ENCODE measurements at places on chromosomes 3 and 15. TPM values are rescaled to one million over a fixed set of nuclear protein-coding genes. Genes with fewer than 3 reads are reported as not detected.

DNA sequence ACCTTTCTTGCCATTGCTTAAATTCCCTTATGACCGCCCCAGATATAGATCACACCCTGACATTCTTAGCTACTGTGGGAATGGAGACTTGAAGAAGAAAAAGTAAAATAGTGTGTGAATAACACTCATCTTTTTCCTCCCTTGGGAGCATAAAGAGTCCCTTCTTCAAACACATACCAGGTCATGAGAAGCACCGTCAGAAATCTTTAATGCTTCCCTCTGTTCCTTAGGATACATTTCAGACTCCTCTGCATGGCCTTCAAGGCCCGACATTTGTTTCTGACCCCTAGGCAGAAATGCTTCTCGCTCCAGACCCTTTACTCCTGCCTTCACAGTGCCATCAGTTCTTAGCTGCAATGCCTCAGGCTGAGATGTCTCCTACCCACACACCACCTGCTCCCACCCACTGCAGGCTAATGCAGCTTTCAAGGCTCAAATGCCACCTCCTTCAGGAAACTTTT lies 143.8 kb upstream of the IL12A start:
- no peak for ATAC-seq

DNA sequence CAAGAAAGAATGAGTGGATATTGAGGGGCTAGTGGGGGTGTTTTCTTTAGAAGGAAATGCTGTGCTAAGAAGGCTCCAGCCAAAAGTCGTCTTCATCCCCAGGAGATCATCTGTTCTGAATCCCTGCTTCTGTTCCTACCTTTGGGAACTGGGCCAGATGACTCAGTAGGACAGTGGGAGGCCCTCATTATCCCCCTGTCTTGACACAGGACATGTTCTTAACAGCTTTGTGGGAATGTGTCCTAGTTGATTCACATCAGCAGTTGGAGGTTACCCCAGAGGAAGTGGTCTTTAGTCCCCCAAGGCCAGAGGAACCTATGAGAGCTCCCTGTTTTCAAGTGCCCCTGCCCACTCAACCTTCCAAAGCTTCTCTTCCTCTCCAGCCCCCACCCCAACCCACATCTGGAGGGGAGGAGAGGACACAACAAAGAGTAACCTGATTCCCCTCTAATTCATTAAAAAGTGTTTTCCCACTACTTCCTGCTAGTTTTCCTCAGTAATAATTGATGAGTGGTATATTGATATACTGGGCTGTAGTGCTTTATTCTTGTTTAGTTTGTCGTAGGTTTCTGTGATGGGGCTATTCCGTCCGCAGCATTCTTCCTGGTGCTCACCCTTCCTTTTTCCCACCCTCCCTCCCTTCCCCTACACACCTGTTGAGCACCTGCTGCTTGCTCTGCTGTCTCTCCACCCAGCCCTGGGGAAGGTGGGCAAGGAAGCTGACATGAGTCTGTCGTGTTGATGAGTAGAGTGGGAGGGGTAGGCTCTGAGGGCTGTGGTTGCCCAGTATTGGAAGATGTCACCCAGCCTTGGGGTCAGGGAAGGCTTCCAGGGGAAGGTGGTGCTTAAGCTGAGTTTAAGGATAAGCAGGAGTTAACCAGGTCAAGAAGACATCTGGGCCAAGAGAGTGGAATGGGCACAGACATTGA lies 9.3 kb downstream of the PXYLP1 start:
- no peak for ATAC-seq

GRCh38 chr3:145170121-145170520 lies 990.9 kb downstream of the PLOD2 start:
- peak; percentile 94 for ATAC-seq

FBN1 gene
- total RNA-seq, result 261 TPM

POMGNT2 gene
- total RNA-seq, result 11.3 TPM

- ATAC-seq, result no peak
These were observed 29.8 kb upstream of the LACTB start for GRCh38 chr15:63091679-63092446.

DNA sequence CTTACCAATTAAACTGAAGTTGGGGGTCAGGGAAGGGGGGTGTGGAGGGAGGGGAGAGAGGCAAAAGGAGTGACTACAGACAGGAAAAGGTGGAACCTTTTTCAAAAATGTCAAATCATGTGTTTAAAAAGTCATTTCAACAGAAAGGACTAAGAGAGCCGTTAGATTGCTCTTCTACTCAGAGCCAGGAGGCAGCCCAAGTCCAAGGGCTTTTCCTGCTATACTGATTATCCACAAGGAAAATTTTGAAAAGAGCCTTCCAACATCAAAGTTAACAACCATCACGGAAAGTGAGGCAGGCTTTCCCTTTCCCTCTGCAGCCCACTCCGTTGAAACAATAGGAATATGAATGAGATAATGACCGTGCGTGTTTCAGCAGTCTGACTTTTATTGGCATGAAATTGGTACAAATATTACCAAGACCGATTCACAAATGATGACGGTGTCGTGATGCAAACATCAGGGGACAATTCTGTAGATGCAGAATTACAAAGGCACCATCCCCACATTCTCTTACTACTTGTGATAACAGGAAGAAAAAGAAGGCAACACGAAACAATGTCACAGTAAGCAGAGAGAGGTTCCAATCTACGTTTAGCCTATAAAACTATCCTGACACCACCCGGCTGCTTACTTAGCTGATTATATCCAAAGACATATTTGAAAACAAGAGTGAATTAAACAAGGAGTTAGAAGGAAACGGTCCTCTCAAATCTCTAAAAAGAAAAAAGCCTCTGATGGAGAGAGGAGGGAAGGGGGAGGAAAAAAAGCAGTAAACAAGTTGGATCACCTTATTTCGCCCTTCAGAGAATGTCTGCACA lies 453.7 kb downstream of the FOXP1 start:
- ATAC-seq, result peak; percentile 42

- peak; percentile 73 for ATAC-seq
These were observed 25.6 kb upstream of the FAM174B start for GRCh38 chr15:92681141-92681631.

- ATAC-seq, result no peak
These were observed 18.6 kb upstream of the IGSF10 start for GRCh38 chr3:151479452-151479851.

- peak; percentile 61 for ATAC-seq
These were observed 246.5 kb downstream of the ROBO1 start for GRCh38 chr3:79521221-79521848.

GRCh38 chr15:87741350-87741749 lies 515.2 kb downstream of the NTRK3 start:
- ATAC-seq, result no peak

PLA1A gene
- not detected for total RNA-seq

ZNF620 gene
- 5.9 TPM for total RNA-seq

CALML4 gene
- 3.4 TPM for total RNA-seq

All from motor neuron (in vitro differentiated cells).